Right hindlimb (tissue), 1 donor: ENCODE measurements at places on chromosomes 12 and 14.

DNA sequence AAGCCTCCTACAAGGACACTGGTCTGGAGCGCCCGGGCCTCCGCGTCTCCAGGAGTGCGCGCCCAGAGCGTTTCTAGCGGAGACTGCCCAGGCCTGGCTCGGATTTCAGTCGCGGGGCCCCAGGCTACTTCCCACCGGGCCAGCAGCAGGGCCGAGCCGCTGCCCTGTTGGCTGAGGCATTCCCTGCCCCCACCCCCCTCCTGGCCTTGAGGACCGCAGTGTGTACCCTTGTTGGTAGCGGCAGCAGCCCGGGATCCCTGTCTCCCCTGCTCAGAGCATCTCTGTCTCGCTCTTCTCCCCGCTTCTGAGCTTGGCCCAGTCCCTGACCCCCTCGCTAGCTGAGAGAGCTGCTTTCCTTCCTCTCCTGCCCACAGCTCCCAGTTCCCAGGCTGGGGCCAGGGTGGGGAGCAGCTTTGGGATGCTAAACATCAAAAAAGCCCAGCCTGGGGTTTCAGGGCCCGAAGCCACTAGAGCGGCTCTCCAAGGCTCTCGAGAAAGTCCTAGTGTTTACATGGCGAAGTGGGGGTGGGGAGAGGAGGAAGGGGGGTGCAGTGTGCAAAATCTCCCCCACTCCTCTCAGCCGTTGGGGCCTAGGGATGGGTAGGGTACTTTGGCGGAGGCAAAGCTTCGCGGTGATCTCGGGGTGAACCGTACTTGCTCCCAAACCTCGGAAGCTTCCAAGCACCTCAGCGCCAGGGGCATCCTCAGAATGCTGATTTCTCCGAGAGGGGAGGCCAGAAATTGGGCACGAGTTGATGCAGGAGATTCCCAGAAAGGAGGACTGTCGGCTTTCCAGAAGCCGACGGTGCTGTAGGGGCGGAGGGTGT, 6.4 kb downstream of the NKX2-1 start:
- DNase-seq, result no peak

DNA sequence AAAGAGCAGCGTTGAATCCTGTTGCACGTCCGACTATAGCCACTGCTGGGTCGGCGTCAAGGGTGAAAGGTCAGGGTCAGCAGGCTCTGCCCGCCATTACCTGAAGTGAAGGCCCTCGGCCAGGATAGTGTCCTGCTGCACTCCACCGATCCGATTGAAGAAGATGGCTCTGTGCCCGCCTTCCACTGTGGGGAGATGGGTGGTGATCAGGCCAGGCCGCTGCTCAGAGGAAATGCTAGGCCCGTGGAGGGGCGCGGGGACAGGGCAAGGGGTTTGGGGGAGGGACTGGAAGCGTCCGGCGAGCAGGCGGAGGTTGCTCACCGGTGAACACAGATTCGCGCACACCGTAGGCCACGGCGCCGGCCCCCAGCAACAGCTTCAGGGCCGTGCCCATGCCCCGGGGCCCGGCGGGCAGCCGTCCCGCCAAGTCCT, 352 bp downstream of the PHB2 start:
- peak; percentile 52 for DNase-seq

DNA sequence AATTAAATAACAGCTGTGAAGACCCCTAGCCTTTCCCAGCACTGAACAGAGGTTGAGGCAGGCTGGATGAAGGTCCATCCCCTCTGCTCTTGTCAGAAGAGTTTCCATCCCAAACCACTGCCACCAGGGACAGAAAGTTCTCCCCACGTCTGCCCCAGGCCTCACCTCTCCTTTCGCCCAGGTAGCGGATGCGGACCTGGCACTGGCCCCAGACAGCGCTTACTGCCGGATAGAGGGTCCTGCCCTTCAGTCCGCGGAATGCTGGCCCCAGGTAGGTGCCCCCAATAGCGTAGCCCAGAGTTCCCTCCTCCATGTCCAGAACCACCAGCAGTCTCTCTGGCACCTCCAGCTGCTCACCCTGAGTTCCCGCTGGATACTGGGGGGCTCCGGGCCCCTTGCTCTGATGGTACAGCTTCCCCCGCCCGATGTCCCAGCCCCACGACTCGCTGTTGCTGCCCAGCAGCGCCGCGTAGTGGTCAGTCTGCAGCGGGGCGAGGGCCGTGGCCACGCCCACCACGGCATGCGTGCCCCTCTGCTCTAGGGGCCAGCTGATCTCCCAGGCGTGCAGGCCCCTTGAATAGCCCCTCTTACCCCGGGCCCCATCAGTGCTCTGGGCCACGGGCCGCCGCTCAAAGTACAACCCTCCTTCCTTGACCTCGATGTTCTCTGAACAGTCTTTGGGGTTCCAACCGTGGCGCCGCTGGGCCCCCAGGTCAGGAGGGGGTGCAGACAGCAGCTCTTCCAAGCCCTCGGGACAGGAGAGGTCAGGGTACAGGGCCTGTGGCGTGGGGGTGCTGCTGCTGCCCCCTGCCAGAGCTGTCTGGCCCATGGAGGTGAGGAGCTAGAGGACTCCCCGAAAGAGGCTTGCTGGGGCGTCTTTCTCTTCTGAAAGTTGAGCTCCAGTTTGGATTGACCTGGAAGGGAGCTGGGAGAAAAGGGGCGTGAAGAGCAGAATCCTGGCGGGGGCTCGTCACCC, 742 bp downstream of the SPSB2 start:
- DNase-seq, result peak; percentile 91

- DNase-seq, result peak; percentile 82
Observed at GRCh38 chr12:105226219-105226618, 9.8 kb downstream of the APPL2 start.

DNA sequence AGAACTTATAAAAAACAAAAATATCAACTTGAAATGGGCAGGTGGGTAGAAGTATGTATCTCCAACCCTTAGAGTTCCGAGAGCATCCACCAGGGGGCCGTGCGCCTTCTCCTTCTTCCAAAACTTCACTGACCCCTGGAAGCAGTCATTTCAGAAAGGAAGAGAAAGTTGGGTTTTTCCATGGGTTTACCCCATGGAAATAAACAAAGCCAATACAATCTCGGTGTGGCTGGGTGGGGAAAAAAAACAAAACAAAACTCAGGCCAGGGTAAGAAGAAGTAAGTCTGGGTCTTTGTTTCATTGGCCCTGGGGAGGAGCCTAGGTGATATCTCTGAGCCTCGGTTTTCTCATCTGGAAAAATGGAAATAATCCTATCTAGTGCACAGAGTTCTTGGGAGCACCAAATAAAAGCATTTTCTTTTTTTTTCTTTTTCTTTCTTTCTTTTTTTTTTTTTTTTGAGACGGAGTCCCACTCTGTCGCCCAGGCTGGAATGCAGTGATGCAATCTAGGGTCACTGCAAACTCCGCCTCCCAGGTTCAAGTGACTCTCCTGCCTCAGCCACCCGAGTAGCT, 33.6 kb upstream of the HNF1A start:
- peak; percentile 31 for DNase-seq
